Liver (tissue), 10 donors: ENCODE measurements at places on chromosomes 6 and 20. TPM values are rescaled to one million over a fixed set of nuclear protein-coding genes. Genes with fewer than 3 reads are reported as not detected.

DNA sequence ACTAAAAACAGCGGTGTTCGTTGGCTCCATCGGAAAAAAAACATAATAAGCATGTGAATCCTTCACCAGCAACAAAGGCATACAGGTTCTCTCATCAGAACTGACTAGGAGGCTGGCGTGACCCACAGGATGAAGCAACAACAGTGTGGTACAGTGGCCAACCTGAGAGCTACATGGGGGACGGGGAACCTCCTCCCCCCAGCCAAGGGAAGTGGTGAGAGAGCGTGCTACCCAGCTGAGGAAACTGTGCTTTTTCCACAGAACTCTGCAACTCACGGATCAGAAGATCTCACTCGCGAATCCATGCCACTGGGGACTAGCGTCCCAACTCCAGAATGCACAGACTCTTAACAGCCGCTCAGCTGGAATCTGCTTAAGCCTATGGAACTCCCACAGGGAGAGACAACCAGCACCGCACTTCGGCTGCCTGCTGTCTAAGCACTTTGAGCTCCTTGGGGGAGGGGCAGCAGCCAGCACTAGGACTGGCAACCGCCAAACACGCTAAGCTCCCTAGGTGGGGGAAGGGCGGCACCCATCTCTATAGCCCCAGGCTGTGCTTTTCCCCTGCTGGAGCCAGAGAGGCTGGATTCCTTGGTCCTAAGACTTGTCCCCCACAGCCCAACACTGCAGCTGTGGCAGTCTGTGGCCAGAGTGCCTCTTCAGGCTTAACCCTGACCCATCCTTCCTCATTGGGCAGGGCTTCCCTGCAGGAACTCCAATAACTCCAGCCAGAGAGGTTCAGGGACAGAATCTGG, 538.3 kb upstream of the BTBD3 start:
- no peak overlapping the region for H3K4me3 ChIP-seq
- H3K36me3 ChIP-seq, result no peaks in the 10 kb centered on the region
- H3K27ac ChIP-seq, result no peak overlapping the region
- no peaks in the 10 kb centered on the region for H3K4me1 ChIP-seq
- peaks cover 5% of the 10 kb centered on the region for H3K27me3 ChIP-seq

DNA sequence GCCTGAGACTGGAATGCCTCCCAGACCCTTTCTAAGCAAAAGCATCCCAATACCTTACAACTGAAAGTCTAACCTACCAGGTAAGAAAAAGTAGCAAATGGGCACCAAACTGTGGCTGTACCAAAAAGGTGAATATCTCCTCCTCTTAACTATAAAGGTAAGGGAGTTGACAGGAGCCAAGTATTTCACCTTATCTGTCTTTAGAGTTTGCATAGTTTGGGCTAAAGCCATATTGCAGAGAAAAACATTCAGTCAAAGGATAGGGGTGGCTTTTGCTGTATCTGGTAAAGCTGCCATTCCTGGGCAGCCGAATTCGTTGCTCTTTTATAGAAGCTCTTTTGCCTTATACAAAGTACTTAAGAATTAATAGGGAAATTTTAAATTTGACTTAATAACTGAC, 38.1 kb downstream of the PHF3 start:
- H3K36me3 ChIP-seq, result no peaks in the 10 kb centered on the region
- H3K4me1 ChIP-seq, result peaks cover 48% of the 10 kb centered on the region
- no peak overlapping the region for H3K27ac ChIP-seq
- H3K27me3 ChIP-seq, result no peaks in the 10 kb centered on the region
- DNase-seq, result no peak

DNA sequence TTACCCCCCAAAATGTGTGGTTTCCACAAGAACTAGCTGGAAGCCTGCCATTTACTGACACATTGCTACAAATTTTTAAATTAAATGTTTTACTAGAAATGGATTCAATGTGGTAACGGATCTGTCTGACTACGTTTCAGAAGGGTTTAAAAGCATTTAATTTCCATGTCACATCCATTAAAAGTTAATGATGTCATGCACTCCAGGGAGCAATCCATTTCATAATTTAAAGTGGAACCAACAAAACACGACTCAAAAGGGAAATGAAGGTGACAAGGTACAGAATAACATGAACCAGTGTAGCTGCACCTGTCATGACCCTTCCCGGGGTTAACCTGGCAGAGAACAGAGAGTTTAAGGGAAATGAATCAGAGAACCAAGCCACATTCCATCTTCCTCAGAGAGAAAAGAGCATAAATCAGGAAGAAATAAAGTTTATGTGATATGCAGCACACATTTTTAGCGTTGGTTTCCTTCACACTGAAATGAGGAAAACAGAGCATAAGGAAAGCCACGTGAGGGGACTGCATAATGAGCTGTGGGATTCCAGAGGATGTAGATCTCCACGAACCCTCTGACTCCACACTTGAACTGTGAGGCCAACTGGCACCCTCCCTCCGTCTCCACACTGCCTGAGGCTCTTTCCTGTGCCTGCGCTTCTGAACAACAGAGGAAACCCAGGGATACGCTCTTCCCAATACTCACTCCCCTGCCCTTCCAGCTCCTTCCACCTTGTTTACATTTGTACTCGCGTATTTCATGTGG, 170.3 kb upstream of the AHI1 start:
- no peak for DNase-seq
- H3K4me3 ChIP-seq, result no peak overlapping the region
- H3K27me3 ChIP-seq, result no peaks in the 10 kb centered on the region
- no peaks in the 10 kb centered on the region for H3K36me3 ChIP-seq
- H3K27ac ChIP-seq, result no peak overlapping the region
- no peaks in the 10 kb centered on the region for H3K4me1 ChIP-seq

GRCh38 chr6:136566007-136566487, 15.8 kb upstream of the MAP7 start:
- peaks cover 6% of the 10 kb centered on the region for H3K4me1 ChIP-seq
- H3K4me3 ChIP-seq, result no peak overlapping the region
- H3K36me3 ChIP-seq, result peaks cover under 1% of the 10 kb centered on the region
- no peak for DNase-seq
- H3K27ac ChIP-seq, result no peak overlapping the region

DNA sequence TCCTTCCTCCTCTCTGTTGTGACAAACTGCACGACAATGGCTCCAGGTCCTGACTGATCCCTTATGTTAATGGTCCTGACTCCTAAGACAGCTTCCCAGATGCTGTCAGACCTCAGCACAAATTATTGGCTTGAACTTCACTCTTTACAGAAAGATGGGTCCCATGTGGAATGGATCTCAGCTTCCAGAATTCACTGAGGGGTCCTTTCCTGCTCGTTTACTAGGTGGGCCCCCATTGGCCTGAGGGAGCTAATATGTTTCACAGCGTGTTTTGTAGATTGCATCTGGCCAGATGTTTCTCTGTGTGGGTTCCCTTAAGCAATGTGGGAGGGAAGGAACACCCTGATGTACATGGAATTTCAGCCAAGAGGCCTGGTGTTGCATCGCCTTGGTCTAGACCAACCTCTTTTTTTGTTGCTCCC, 826.6 kb downstream of the MAFB start:
- no peaks in the 10 kb centered on the region for H3K4me1 ChIP-seq
- no peaks in the 10 kb centered on the region for H3K27me3 ChIP-seq
- no peaks in the 10 kb centered on the region for H3K36me3 ChIP-seq
- no peak for DNase-seq

DNA sequence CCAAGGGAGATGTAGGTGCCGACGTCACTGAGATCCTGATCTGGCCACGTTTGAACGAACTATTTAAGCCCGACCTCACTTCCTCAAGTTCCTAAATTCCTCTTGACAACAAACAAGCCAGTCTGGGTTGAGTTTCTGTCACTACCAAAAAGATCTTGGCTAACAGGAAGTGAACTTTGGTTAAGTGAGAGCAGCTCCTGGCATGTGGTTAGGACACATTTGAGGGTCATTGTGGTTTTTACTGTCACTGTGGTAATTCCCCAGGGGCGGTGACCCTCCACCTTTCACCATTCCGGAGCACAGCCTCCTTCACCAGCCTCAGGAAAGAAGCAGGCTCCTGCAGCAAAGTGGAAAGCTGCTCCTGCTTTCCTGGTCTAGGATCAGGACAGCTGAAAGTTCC, 43.1 kb upstream of the ZNF831 start:
- H3K4me1 ChIP-seq, result no peaks in the 10 kb centered on the region
- H3K4me3 ChIP-seq, result no peak overlapping the region
- DNase-seq, result no peak
- H3K36me3 ChIP-seq, result no peaks in the 10 kb centered on the region
- no peak overlapping the region for H3K27ac ChIP-seq

DNA sequence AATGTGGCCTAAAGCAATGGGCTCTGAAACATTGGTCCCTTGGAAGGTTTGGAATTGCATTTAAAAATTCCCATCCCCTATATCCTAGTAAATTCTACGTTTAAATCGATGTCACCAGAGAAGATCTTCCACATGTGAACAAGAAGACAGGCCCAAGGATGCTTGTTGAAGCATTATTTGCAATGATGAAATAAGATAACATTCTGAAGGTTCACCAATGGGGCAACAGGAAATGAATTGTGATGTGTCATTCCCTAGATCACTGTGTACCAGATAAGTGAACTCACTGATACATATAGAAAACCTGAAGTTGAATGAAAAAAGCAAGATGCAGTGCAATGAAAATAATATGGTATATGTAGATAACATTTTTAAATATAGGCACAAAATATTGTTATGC, 464.3 kb upstream of the BTBD3 start:
- no peaks in the 10 kb centered on the region for H3K27me3 ChIP-seq
- no peak overlapping the region for H3K27ac ChIP-seq
- DNase-seq, result no peak
- no peak overlapping the region for H3K4me3 ChIP-seq
- no peaks in the 10 kb centered on the region for H3K36me3 ChIP-seq
- no peaks in the 10 kb centered on the region for H3K4me1 ChIP-seq

GRCh38 chr20:61280217-61280980, 28.3 kb downstream of the CDH4 start:
- no peak overlapping the region for H3K4me3 ChIP-seq
- no peak overlapping the region for H3K27ac ChIP-seq
- H3K4me1 ChIP-seq, result no peaks in the 10 kb centered on the region
- DNase-seq, result no peak

- no peak overlapping the region for H3K27ac ChIP-seq
- no peak for DNase-seq
- H3K4me3 ChIP-seq, result no peak overlapping the region
These were observed 15.7 kb upstream of the DNAAF9 start for GRCh38 chr20:3423126-3423525.

DNA sequence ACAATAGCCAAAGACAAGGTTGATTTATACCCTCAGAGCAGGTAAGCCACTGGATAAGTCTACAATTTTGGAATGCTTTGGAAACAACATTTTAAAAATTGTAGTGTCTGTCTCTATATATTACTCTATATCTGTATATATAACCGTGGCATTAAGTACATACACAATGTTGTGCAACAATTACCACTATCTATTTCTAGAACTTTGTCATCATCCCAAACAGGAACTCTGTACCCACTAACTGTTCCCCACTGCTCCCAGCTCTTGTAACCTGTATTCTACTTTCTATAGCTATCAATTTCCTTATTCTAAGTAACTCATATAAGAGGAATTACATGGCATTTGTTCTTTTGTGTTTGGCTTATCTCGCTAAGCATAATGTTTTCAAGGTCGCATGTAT, 78.2 kb upstream of the ASCC3 start:
- no peak for DNase-seq
- H3K27ac ChIP-seq, result no peak overlapping the region
- H3K36me3 ChIP-seq, result no peaks in the 10 kb centered on the region
- H3K27me3 ChIP-seq, result no peaks in the 10 kb centered on the region
- H3K4me1 ChIP-seq, result no peaks in the 10 kb centered on the region

DNA sequence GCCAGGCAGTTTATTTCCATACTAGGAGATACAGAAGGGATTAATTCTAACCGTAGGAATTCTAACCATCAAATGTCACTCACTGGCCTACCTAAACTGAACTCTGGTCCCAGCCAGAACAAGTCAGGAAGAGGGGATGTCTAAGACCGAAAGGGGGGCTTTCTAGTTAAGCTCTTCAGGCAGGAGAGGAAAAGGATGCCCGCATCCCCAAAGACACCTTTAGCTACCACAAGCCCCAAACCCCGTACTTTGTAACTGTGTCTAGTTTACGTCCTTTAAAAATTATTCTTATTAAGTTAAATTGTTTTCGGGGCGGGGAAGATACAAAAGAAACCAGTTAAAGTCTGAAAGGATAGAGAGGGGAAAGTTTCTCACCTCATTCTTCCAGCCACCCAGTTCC, 1.2 kb upstream of the ZNF76 start:
- DNase-seq, result no peak
- H3K27ac ChIP-seq, result no peak overlapping the region
- H3K4me1 ChIP-seq, result peaks cover 9% of the 10 kb centered on the region
- H3K4me3 ChIP-seq, result no peak overlapping the region
- no peaks in the 10 kb centered on the region for H3K36me3 ChIP-seq
- H3K27me3 ChIP-seq, result no peaks in the 10 kb centered on the region

OOEP gene
- 0.22 TPM for polyA plus RNA-seq

DPPA5 gene
- not detected for polyA plus RNA-seq

KIF16B gene
- 9.0 TPM for polyA plus RNA-seq

SCGN gene
- polyA plus RNA-seq, result 8.1 TPM

C6orf163 gene
- 0.09 TPM for polyA plus RNA-seq

FAM162B gene
- 0.62 TPM for polyA plus RNA-seq

CCDC167 gene
- 44.3 TPM for polyA plus RNA-seq

TXNDC5 gene
- polyA plus RNA-seq, result 50.2 TPM
